ENCODE measurements at places on chromosomes 16 and 17.
A peak's percentile ranks its signal among the peaks of the same experiment; 100 is the strongest.

DNA sequence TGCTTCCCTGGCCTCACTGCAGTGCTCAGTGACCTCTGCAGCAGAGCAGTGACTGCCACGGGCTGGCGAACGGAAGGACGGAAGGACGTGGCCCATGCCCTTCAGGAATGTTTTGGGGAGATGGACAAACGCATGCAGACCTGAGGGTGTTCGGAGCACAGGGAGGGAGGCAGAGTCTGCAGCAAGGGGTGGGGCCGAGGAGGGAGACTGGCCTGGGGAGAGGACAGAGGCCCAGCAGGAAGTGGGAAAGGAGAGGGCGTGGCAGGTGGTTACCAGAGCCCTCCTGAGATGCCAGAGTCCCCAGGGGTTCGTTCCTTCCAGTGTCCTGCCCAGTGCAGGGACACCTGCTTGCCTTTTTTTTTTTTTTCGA lies 21.9 kb downstream of the ADORA2B start:
- DNase-seq: no peak

DNA sequence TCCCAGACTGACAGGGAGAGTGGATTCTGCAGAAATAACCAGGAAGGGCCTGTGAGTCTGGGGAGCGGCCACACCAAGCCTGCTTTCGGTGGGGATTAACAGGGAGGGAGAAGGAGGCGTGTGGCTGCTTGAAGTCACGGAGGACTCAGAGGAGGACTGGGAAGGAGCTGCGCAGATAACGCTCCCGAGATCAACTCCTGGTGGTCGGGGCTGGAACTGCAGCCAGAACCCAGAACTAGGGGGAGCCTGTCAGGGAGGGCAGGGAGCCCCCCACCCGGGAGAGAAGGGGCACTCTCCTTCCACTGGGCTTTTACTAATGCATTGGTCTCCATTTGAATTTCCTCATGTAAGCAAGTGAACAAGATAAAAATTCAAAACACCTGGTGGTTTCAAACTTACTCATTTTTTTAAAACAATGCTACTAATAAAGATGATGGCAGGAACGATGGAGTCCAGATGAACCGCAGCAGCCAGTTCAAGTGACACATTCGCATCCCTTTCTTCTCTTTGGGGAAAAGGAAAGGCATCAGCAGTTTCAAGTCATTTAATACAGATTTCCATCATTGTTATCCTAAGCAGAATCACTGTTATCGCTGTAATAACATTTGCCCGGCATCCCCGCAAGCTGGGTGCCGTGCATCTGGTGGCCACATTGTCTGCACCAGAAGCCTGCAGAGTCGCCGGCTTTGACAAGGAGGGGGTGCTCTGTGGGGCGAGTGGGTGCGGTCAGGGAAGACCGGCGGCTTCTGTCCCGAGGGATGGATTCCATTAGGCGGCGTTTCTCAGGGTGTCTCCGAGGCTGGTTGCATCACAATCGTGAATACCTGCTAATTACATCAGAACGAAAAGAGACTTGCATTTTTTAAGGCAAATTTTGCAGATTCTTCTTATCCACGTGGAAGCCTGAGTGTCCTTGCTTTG lies 183.0 kb downstream of the FOXL1 start:
- peak; percentile 51 for DNase-seq

DNA sequence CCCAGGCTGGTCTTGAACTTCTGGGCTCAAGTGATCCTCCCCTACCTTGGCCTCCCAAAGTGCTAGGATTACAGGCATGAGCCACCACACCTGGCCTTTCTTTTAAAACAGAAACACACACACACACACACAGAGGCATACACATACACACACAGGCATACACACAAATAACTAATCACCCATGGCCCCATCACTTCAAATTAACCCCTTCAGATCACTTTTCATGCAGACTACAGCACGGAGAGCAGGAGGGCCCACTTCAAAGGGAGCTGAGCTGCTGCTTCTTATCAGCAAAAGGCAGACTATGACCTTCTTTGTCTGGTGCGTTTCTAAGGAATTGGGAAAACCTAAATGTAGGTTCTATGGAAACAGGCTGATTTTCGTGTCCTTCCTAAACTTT lies 1.9 kb downstream of the CLCN7 start:
- no peak for DNase-seq

DNA sequence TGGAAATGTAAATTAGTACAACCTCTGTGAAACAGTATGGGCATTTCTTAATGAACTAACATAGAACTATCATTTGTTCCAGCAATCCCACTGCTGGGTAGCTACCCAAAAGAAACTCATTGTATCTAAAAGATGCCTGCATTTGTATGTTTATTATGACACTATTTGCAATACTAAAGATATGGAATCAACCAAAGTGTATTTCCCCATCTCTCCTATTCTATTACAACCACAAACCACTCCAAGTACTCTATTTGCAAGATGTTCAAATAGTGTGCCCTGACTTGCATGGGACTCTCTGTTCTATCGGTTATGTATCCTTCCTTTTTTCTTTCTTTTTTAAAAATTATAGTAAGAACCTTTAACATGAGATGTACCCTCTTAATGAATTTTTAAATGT lies 845.2 kb downstream of the CDH11 start:
- DNase-seq: no peak

GRCh38 chr16:46756772-46757171 lies 8.6 kb upstream of the MYLK3 start:
- no peak for DNase-seq

GRCh38 chr16:84303516-84303915 lies 8.8 kb downstream of the WFDC1 start:
- DNase-seq: no peak

- no peak for DNase-seq
These were observed 42.3 kb downstream of the FZD2 start for GRCh38 chr17:44599298-44600175.

DNA sequence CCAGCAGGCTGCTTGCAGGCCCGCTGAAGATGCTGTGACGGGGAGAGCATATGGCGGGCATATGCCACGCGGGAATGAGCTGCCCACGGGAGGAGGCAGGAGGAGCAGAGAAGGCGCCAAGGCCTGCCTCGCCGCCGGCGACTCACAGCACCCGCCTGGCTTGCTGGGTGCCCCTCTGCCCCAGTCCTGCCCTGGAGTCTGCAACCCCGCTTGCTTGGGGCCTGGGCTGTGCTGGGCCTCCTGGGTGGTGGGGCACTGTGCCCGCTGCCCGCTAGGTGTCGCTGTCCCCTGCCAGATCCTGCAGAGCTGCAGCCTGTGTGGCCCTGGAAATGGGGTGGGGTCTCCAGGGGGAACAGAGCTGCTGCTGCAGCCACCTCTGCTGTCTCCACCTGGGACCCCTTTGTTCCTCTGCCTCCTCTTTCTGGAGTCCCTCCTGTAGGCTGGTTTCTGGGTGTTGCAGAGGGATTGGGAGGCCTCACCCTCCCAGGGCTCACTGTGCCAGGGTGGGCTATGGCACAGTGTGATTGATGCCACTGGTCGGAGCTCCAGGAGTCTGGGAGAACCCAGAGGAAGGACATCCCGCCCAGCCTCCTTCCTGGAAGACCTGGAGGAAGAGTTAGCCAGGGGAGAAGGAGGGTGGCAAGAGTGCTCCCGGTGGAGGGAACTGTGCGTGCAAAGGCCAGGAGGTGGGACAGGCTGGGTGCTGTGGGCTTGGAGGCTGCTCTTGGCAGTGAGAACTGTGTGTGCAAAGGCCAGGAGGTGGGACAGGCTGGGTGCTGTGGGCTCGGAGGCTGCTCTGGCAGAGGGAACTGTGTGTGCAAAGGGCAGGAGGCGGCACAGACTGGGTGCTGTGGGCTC lies 141.0 kb upstream of the CIBAR2 start:
- DNase-seq: no peak

- DNase-seq: no peak
These were observed 536 bp downstream of the SLC38A10 start for GRCh38 chr17:81294512-81295030.

DNA sequence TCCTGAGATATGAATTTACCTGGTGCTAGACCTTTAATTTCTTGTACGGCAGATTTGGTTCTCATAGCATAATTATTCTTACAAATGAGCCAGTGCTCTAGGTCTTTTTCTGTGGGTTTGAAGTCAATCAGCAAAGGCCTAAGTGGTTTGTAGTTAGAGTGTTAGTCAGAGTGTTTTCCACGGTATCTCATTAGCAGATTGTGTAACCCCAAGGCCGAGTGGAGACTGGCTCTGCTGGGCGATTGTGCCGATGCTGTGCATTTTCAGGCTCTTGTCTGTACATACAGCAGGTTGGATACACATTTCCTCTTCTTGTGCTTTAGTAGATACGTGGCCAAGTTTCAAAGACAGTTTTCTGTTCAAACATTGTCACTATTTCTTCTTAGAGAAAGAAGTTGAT lies 78.6 kb upstream of the CA10 start:
- DNase-seq: no peak

DNA sequence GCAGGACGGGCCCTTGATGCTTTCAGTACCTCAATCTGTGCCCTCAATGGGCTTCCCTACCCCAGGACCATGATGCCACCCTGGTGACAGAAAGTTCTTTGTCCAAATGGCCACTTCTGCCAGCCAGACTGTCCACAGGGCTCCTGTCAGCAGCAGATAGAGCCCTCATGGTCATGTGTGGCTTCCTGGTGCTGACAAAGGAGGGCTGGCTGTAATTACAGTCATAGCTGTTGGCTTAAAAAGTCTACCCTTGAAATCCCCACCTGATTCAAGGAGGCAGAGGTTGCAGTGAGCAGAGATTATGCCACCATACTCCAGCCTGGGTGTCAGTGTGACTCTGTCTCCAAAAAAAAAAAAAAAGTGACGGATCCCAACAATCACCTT lies 3.3 kb downstream of the TRPV2 start:
- no peak for DNase-seq

DNA sequence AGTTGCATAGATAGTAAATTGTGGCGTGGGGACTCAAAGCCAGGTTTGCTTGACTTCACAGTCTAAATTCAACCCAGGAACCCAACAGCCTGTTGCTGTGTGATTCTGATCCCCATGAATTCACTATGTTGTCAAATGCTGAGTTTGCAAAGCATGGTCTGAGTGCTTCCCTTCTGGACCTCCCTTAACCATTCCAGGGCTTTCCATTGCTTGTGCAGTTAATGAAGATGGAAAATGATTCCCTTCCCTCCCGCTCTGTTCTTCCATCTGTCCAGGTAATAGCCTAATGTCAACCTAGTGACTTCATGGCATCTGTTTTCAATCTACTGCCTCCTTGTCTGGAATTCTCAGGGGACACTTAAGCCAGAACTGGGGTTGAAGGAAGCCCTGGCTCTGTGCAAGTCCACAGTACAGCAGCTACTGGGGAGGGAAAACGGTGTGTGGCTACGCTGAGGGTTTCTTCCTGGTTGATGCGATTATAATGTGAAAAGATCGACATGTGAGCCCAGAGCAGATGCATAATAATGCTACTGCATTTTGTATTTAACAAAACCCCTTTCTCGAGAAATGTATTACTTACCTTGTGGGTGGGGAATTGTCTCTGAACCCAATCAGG lies 206.7 kb downstream of the CDH13 start:
- DNase-seq: no peak

GRCh38 chr16:86231321-86231995 lies 278.9 kb upstream of the FOXF1 start:
- peak; percentile 64 for DNase-seq

GRCh38 chr17:32551186-32551955 lies 64.6 kb downstream of the CDK5R1 start:
- no peak for DNase-seq

GRCh38 chr16:86923656-86924055 lies 345.3 kb downstream of the FOXL1 start:
- no peak for DNase-seq

GRCh38 chr16:11327277-11328171 lies 17.7 kb upstream of the RMI2 start:
- no peak for DNase-seq

DNA sequence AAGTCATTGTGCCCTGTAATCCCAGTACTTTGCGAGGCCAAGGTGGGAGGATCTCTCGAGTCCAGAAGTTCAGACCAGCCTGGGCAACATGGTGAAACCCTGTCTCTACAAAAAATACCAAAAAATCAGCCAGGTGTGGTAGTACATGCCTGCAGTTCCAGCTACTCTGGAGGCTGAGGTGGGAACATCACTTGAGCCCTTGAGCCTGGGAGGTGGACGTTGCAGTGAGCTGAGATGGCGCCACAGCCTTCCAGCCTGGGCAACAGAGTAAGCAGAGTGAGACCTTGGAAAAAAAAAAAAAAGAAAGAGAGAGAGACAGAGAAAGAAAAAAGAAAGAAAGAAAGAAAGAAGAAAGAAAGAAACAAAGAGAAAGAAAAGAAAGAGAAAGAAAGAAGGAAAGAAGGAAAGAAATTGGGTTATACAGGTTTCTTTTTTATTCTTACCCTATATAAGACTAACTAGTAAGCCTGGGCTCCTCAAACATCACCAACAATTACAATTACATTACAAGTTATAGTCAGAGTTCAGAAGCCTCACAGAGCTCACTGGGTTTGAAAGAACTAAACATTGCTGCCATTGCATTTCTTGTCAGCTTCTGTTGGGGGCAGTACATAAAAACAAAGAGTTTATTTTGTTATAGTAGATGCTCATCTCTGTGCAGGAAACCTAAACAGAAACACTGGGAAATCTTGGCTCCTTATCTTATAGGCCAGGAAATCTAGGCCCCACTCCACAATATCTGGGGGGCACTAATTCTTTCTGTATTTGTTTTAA lies 6.7 kb upstream of the ABCA9 start:
- no peak for DNase-seq

DNA sequence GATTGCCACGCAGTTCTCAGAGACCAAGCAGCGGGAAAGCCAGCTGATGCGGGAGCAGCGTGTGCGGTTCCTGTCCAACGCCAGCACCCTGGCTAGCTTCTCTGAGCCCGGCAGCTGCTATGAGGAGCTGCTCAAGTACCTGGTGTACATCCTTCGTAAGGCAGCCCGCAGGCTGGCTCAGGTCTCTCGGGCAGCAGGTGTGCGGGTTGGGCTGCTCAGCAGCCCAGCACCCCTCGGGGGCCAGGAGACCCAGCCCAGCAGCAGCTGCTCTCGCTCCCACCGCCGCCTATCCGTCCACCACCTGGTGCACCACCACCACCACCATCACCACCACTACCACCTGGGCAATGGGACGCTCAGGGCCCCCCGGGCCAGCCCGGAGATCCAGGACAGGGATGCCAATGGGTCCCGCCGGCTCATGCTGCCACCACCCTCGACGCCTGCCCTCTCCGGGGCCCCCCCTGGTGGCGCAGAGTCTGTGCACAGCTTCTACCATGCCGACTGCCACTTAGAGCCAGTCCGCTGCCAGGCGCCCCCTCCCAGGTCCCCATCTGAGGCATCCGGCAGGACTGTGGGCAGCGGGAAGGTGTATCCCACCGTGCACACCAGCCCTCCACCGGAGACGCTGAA lies 15.2 kb downstream of the CACNA1G start:
- no peak for DNase-seq

GRCh38 chr17:64174686-64175456 lies 44.9 kb upstream of the ERN1 start:
- DNase-seq: peak; percentile 80

DNA sequence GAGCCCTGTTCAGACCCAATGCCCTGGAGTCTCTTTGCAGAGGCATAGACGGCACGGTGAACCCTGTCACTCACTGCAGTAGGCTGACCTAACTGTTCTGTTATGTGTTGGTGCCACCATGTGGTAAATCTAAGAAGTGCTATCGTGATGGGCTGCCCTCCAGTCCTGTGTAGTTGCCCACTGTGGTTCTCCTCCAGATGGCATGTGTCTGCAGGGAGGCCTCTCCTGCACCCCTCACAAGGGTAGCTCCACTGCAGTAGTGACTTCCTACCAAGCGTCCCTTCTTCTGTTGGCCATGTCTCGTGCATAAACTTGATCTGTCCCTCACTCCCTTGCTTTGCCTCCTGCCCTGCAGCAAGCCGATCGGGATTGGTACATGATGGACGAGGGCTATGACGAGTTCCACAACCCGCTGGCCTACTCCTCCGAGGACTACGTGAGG lies 5.8 kb downstream of the DHX38 start:
- DNase-seq: peak; percentile 19

GRCh38 chr16:2689968-2690801 lies 7.9 kb downstream of the KCTD5 start:
- DNase-seq: no peak

GRCh38 chr16:82300374-82300951 lies 130.4 kb upstream of the MPHOSPH6 start:
- DNase-seq: no peak

Data from putamen (tissue), 1 donor.